ENCODE measurements at places on chromosomes 3 and 15. TPM values are rescaled to one million over a fixed set of nuclear protein-coding genes. Genes with fewer than 3 reads are reported as not detected.

LTF gene
- 11.4 TPM for total RNA-seq

FMN1 gene
- total RNA-seq = 10.2 TPM

ZBTB47 gene
- total RNA-seq = 13.6 TPM

GOLGA8J gene
- not detected for total RNA-seq

MUC20 gene
- 7.5 TPM for total RNA-seq

PIERCE2 gene
- 3.3 TPM for total RNA-seq

LYZL4 gene
- total RNA-seq = not detected

GOLGA8R gene
- total RNA-seq = 1.8 TPM

KNG1 gene
- not detected for total RNA-seq

GOLGA6D gene
- not detected for total RNA-seq

SEMA5B gene
- 0.52 TPM for total RNA-seq

- DNase-seq = peak; percentile 67
Observed at GRCh38 chr3:137764563-137765309, 621 bp downstream of the SOX14 start.

- no peak for DNase-seq
Observed at GRCh38 chr3:63808633-63809032, 10.5 kb upstream of the C3orf49 start.

DNA sequence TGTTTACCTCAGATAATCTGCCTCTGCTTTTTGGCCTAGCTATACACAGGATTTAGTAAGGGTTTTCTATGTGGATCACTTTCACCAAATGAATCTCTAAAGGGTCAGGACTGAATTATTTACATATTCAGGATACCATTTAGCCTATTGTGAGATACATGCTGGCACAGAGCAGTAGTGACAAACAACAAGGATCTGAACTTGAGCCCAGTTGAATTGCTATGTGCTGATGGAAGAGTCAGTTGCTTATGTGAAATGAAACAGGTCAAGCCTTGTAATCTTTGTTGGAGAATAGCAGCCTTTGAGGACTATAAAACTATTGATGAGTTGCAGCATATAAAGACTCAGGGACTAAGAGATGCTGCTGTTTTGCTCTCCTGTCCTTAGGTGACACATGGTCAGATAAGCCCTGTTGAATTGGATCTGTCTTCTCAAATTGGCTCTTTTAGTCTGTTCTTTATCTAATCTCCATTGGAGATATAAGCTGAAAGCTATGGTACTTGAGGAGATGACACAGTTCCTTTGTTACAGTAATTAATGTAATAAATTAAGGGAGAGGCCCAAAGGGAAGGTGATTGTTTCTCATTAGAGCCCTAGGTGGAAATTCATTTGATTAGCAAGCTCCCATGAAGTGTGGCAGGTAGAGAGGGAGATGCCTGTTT, 30.4 kb downstream of the ZNF609 start:
- no peak for DNase-seq

DNA sequence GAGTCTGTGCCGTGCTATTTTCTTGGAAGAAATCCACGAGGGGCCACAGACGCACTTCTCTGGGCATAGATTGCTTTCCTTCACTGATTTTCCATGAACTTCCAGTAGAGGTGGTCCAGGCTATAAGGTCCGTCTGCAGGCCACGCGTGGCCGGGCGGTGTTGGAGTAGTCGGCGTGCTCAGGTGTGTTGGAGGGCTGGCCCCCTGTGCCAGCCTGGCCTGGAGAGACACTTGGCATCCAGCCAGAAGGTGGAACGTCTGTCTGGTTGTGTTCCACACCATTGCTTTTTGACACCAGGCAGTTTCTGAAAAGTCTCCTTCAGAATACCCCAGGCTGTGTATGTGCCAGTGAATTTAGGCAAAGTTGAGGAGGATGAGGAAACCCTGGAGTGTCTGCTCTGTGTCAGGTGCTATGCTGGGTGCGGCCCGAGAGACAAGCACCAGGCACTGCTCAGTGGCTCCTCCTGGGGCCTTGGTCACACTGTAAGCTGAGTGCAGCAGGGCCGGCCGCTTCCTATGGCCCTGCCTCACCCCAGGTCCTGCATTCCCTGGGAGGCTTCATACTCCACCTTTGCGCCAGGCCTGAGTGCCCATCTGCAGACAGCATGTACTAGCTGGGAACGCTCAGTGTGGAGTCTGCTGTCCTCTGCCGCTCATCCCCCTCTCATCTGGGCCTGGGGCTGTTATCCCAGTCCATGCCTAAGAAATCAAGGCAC, 52.1 kb upstream of the TAMM41 start:
- DNase-seq = no peak

DNA sequence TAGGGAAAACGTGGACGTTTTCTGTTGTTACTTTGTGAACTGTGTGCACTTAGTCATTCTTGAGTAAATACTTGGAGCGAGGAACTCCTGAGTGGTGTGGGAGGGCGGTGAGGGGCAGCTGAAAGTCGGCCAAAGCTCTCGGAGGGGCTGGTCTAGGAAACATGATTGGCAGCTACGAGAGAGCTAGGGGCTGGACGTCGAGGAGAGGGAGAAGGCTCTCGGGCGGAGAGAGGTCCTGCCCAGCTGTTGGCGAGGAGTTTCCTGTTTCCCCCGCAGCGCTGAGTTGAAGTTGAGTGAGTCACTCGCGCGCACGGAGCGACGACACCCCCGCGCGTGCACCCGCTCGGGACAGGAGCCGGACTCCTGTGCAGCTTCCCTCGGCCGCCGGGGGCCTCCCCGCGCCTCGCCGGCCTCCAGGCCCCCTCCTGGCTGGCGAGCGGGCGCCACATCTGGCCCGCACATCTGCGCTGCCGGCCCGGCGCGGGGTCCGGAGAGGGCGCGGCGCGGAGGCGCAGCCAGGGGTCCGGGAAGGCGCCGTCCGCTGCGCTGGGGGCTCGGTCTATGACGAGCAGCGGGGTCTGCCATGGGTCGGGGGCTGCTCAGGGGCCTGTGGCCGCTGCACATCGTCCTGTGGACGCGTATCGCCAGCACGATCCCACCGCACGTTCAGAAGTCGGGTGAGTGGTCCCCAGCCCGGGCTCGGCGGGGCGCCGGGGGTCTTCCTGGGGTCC, at the start of gene TGFBR2:
Gene TGFBR2 (plus strand): TSS at position 301 of the 731 bp plus-strand sequence. CDS start 283 bp downstream, at position 584.
- peak; percentile 89 for DNase-seq

DNA sequence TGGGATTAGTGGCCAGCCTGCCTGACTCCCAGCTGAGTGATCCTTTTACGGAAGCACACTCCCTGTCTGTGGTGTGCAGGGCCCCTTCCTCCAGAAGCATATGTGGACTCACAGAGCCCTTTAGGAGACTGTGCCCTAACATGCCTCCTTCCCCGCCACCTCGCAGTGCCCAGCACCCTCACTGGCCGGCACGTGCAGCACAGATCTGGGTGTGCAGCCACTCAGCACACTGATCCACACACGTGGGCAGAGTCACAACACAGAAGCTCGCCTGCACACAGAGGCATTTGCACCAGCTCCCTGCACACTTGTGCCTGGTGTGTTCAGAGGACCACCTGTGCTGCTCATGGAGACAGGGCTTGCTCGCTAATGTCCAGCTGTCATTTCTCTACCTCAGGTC, 23.6 kb upstream of the CSPG4 start:
- DNase-seq = no peak

DNA sequence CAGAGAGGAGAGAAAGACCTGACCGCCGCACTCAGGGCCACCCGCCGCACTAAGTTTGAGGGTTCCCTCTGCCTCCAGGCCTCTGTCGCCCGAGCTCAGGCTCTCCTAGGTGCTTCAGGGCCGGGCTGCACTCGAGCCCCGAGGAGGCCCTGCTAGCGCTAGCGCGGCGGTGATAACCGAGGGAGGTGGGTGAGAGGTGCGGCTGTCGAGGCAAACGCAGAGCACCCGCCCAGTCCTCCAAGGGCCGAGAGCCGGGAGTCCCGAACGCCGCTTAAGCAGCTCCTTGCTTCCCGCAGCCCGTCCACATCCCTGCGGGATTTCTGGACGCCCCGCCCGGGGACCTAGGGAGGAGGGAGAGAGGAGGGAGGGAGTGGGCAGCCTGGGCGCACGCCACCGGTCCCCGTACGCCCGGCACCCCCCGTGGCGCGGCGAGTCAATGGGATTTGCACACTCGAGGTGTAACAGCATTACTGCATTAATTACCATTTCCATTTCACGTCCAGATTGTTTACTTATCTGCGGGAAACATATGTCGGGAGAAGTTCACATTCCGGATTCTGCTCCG, 6.8 kb downstream of the SOX14 start:
- peak; percentile 70 for DNase-seq

- DNase-seq = no peak
Observed at GRCh38 chr15:71921191-71921590, 110.8 kb downstream of the NR2E3 start.

- no peak for DNase-seq
Observed at GRCh38 chr15:65086680-65087111, 10.2 kb downstream of the KBTBD13 start.

DNA sequence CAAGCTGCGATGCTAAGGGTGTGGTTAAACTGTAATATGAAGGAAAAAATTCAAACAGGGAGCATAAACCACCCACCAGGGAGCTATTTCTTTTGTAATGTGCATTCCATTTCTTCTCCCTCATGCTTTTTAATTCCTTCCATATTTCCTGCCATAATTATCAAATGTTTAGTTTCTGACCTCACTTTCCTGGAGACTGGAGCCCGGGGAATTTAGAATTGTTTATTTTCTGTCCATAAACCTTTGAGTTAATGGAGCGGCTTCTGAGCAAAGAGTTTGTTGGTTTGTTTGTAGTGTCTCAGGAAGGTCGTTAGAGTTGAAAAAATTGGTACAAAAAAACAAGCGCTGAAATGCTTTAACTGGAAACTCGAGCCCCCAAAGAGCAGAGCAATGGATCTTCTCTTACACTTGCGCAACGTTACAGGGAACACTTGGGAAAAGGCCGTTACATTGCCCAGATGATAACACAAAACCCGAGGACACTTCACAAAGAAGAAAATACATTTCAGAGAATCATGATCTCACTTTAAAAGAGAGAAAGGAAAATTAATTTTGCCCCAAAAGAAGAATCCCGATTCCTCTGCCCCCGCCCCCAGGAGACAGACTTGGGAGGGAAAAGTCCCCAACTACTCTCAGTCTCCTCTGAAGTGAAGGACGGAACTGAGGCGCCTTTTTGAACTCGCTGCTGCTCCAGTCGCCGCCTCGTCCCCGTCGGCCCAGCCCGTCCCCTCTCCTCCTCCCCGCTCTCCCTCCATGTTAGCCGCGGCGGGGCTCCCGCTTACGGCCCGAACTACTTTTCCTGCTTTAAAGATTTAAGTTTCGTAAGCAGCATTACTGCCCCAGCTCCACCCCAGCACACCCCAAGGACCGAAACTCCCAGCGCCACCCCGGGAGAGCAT, 842 bp downstream of the FSTL1 start:
- DNase-seq = peak; percentile 30

GRCh38 chr3:139225548-139225947, 118.3 kb upstream of the MRPS22 start:
- no peak for DNase-seq

- no peak for DNase-seq
Observed at GRCh38 chr3:55147856-55148720, 220.2 kb upstream of the LRTM1 start.

GRCh38 chr3:112084980-112085705, 1.0 kb upstream of the C3orf52 start:
- no peak for DNase-seq

- DNase-seq = peak; percentile 87
Observed at GRCh38 chr3:149969940-149970715, 567 bp downstream of the PFN2 start.

DNA sequence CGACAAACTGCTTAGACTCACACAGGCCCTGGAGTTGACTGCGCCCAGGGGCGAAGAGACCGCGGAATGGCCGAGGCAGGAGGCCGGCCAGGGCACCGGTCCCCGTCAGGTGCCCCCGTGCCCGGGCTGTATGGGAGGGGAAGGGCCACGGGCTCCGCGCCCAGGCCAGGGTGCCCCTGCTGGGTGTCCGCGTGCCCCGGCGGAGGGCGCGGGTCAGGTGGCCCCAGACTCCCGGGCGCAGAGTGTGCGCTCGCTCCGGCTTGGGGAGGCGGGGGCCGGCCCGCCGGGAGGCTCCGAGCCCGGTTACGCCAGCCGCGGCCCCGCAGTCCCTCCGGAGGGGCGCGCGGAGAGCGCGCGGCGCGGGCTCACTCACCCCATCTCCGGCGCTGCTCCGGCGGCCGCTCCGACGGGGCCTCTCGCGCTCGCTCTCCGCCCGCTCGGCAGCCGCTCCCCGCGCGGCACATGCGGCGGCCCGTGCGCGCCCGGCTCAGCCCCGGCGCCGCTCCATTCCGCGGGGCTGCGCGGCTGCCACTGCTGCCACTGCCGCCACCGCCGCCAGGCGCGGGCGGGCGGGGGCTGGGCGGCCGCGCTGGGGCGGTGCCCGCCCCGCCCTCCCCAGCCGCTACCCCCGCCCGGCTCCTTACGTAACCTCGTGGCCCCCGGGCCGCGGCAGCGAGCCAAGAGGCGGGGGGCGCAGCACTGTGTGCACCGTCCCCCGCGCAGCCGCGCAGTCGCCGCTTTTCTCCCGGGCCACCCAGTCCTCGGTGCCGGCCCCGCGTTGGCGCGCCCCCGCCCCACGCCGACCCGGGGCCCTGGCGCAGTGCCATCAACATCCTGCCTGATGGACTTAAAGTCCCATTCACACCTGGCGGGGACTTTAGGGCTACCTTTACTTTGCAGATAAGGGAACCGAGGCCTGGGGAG, at the start of gene HOMER2:
Gene HOMER2 (minus strand): TSS at position 563 of the 924 bp plus-strand sequence. CDS start 185 bp downstream, at position 378.
- DNase-seq = peak; percentile 86

GRCh38 chr3:102060814-102061213, 211.5 kb downstream of the NFKBIZ start:
- no peak for DNase-seq

GRCh38 chr15:82298032-82298431, 35.4 kb downstream of the SAXO2 start:
- no peak for DNase-seq

GRCh38 chr3:33831053-33831452, 32.6 kb downstream of the PDCD6IP start:
- DNase-seq = no peak

DNA sequence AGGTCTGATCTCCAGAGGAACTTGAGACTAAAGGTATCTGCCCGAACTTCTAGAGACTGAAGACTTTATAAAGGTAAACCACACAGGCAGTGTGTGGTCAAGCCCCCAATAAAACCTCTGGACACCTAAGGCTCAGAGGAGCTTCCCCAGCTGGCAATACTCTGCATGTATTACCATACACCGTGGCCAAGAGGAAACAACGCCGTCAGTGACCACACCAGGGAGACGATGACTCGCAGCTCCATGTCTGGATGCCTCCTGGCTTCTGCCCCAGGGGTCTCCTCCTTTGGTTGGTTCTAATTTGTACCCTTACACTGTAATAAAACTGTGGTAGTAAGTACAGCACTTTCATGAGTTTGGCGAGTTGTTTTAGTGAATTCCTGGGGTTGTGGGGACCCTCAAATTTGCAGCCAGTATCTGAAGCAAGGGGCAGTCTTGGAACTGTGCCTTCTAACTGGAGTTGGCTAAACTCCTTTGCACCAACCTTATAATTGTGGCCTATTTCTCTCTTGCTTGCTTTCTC, 32.1 kb upstream of the BCL2L10 start:
- no peak for DNase-seq

GRCh38 chr3:67875858-67876257, 221.4 kb upstream of the SUCLG2 start:
- no peak for DNase-seq

DNA sequence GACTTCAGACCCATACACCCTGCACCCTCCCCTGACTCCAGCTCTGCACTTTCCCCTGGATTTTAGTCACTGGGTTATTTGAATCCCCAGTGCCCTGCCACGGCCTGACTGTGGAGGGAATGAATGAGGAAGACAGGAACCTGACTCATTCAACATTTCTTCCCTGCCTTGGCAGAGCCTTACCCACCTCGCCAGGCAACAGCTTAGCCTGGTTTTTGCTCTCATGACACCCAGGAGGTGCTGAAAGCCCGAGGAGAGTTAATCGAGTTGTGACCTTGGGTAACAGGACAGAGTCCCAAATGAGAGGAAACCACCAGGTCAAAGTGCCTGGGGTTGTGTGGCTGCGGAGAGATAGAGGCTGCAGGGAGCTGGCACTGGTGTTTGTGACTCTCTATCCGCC, 128.3 kb downstream of the SMAD6 start:
- no peak for DNase-seq

Measured in pancreas (tissue), 10 donors.